ENCODE measurements at places on chromosomes 2 and 18.

- no peak for DNase-seq
Measured at GRCh38 chr2:52264911-52265310, 1233.0 kb upstream of the NRXN1 start.

DNA sequence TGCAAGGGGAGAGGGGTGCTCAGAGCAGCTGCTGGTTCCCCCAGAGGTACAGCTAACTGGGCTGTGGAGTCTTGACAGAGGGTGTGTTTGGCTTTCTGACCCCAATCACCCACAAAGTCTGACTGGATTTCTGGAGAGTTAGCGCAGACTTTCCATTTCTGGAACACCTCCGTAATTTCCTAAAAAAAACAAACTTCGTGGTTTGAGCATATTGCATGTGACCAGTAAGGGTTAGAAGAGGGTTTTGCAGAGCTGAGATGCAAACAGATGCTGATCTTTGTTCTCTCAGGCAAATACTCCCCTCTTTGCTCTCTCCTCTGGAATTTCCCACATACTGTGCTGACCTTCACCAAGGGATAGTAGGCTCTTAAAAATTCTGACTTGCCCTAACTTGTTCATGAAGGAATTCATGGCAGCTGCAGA, 44.5 kb upstream of the TMEM247 start:
- DNase-seq = no peak

DNA sequence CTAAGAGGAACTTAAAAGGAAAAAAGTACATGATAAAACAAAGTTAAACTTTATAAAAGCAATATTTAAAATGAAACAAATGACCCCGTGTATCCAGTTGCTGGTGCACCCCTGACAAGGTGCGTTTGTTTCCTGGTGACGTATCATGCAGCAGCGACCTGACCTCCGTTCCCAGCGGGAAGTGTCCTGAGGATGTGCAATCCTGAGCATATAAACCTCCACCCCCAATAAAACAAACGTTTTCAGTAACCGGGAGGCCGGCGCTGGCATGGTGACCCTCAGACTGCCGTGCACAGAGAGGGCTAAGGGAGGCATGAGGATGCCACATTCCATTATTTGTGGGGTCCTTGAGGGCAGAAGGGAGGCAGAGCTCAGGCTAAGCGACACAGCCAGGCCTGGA, 14.8 kb downstream of the SLC66A2 start:
- DNase-seq = no peak

DNA sequence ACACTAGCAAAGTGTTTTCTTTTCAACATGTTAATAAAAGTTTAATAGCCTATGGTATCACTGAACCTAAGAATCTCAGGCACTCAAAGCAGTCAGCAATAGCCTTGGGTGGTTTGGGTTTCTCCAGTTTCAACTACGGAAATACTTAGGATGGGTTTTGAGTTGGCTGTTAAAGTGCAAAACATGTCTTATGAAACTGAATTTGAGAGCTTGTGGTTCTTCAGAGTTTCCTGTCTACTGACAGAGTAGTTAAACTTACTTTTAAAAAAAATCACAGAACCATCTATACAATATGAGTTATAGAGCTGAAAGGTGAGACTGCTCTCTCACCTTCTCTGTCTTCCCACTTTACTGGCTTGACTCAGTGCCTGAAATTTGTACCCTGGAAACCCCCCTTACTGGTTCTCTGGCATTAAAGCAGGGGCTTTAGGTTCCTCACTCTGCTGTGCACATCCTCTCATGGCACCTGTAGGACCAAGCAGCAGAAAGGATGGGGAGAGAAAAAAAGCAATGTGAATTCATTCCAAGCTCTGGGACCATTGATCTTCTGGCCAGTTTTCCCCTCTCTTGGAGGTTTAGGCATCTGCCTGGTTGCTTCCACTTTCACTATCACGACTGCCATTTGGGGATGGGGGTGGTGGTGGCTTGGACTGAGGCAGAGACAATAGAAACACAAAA, 18.1 kb downstream of the CCDC141 start:
- DNase-seq = no peak

DNA sequence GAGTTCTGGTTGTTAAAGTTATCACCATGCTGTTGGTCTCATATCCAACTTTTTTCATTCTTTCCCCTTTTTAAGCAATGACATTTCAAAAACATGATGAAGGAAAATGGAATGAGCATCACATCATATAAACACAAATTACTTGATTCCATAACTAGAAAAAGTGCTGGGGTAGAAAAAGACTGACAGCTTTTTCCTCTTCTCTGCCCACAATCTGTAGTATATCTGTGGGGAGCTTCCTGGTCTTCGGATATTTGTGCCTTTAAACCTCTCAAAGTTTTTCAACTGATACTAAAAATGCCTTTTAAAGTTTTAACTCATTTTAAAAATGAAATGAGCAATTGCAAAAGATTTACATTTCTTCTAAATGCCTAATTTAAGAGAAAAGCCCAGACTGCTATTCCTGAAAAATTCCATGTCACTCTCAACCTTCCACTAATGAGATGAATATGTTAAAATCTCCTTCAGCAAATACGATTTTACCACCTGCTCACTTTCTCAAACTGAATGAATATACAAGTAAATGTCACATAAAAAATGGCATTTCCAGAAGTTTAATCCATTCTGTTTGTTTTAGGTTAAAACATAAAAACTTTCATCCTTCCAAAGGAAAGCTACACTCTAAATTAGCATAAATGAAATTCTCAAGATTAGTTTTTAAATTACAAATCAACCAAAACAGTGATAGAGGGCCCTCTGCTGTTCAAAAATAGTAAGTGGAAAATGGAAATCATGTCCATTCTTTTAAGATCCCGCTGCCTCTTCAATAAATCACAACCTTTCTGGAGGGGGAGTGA, 2.1 kb downstream of the DNAH7 start:
- DNase-seq = no peak

DNA sequence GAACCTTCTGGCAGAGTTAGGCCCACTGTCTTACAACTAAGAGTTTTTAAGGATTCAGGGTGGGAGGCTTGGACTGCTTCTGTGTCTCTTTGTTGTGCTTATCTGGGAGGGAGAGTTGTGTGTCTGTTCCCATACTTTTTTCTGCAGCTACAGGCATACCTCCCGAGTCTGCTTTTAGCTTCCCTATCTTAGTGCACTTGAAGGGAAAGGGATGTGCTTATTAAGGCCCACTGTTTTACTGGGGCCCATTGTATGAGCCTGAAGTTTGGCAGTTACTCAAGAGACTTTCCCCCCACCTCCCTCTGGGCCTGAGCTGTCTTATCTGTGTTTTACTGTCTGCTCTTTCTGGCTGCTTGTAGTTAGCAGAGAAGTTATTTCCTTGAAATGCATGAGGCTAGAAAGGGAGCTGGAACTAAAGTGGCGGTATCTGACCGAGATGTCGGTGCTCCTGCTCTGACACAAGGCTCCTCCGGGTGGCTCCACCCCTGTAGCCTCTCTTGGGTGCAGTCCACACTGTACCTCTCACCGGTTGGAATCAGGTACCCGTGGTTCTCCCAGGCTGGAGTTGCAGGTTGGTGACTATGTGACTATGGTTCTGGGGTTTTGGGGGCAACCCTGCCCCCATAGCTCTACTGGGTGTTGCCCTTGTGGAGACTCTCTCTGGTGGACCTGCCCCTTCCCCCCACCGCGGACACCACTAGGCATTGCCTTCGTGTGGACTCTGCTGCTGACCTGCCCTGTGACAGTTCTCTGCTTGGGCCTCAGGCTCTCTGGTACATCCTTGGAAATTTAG, 12.9 kb downstream of the UBR3 start:
- no peak for DNase-seq

DNA sequence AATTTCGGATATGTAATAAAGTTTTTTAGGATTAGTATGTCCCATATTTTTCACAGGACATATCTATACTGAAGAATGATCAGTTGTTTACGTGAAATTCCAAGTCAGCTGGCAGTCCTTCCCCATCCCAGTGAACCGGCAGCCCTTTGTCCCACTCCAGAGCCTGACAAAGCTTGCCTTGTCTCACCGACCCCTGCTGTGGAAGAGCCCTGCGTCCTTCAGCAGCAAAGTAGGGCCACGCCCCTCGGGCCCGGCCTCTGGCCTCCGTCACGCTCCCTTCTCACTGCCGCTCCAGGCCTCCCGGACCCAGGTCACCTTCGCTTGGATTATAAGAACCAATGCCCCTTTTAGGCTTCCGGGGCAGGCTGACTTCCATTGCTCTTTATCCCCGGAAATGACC, 89.8 kb upstream of the TGIF1 start:
- no peak for DNase-seq

GRCh38 chr18:12589448-12589847, 68.5 kb downstream of the SPIRE1 start:
- no peak for DNase-seq

- no peak for DNase-seq
Measured at GRCh38 chr2:17375262-17375661, 143.0 kb downstream of the RAD51AP2 start.

- no peak for DNase-seq
Measured at GRCh38 chr2:15728245-15728938, 136.7 kb downstream of the DDX1 start.

DNA sequence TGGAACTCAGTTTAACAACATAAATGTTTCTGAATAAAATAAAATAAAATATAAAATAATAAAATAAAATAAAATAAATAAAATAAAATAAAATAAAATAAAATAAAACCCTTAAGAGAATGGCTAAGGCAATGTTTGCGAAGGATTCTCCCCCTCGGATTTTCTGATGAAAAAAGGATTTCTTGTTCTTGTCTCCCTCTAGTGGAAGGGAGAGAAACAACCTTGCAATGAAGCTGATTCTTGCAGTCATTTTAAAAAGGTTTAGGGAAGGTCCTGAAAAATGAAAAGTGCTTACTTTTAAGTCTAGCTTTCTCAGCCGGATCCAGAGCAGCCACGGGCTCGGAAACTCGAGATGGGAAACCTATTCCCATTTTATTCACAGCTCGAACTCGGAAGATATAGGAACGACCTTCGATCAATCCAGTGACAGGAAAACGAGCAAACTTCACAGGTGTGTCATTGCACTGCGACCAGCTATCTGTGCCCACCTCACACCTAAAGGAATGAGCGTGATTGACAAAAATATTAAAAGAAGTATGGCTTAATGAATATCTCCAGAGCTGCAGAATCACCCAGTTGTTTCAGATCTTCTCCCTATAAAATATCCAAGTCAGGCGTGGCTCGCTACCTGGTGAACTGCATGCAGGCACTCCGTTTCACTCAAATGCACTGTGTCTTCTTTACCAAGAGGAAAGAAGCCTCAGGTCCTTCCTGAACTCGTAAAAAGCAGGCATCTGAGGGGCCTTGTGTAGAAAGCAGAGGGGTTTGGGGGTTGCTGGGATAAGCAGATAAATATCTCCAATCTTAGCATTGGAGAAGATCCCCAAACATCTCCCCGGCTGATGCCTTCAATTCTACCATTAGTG, 68.1 kb downstream of the MYOM1 start:
- no peak for DNase-seq

DNA sequence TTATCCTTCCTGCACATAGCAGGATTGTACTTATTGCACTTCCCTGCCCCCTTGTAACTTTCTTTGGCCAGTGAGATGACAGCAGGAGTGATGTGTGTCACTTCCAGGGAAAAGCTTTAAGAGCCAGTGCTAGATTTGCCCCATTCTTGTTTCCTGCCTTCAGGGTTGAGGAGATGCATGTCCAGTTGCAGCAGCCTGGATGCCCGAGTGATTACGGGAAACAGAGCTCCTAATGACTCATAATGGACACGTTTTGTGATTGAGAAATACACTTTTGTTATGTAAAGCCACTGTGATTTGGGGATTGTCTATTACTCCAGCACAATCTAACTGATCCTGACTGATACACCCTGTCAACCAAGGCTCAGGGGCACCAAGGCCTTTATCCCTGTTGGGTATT, 5.0 kb upstream of the TET3 start:
- no peak for DNase-seq

GRCh38 chr2:228541789-228542188, 360.3 kb upstream of the SPHKAP start:
- DNase-seq = no peak

GRCh38 chr2:41741951-41742595, 305.7 kb upstream of the PKDCC start:
- DNase-seq = no peak

DNA sequence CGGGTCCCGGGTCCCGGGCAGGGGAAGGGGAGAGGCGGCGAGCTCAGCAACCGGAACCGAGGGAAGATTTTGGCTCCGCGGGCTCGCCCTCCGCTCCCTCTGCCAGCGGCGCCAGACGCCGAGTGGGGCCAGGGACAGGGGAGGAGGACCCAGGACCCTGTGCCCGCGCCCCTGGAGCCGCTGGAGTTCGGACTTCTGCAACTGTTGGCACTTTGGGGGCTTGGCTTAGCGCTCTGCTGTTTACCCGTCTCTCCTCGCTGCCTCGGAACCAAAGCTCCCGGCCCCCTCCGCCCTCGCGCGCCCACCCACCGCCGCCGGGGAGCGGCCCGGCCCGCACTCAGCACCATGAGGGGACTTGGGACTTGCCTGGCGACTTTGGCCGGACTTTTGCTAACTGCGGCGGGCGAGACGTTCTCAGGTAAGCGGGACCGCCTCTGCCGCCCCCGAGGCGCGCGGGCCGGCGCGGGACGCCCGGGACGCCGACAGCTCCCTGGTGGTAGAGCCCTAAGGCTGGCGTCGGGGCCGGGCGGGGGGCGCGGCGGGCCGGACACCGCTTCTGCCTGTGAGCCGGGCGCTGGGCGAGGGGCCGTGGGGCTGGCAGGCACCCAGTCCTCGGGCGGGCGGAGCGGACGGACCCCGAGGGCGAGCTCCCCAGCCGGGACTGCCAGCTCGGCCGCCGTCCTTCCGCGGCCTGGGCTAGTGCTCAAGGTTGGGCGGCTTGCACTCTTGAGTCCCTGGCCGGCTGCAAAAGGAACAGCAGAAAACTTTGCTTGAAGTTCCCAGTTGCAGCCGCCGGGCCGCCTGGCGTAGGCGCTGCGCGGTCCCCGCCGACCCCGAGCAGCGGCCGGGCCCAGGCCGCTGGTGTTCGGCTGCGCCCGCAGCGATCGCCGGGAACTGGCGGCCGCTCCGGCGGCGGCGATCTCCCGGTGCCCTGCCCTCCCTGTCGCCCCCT, 634 bp downstream of the PTPRM start:
- DNase-seq = no peak

DNA sequence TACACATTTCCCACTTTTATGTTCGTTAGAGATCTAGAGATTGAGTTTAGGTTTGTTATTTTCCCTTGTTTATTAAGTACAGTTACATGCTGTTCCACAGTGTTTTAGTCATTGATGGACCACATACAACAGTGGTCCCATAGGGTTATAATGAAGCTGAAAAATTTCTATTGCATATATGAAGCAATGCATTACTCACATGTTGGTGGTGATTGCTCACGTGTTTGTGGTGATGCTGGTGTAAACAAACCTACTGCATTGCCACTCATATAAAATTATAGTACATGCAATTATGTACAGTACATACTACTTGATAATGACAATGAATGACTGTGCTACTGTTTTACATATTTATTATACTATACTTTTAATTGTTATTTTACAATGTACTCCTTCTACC, 51.0 kb upstream of the NXPH2 start:
- DNase-seq = no peak

All from activated T-cell treated with anti-CD3 and anti-CD28 coated beads for 4 hours (primary cell).